Gastrocnemius medialis (tissue), 4 donors: ENCODE measurements at places on chromosomes 1 and 21. TPM values are rescaled to one million over a fixed set of nuclear protein-coding genes. Genes with fewer than 3 reads are reported as not detected.

The INSRR gene
- not detected for total RNA-seq

The PTPN7 gene
- total RNA-seq: 0.19 TPM

The SGIP1 gene
- total RNA-seq: 2.5 TPM

The BRDT gene
- not detected for total RNA-seq

The UBXN10 gene
- not detected for total RNA-seq

The S100A8 gene
- total RNA-seq: 4.2 TPM

The OMA1 gene
- 20.9 TPM for total RNA-seq

The RPTN gene
- not detected for total RNA-seq

The DMBX1 gene
- total RNA-seq: not detected

The SPATA46 gene
- not detected for total RNA-seq

The USH2A gene
- not detected for total RNA-seq

The ADPRS gene
- 67.3 TPM for total RNA-seq

The KCNA3 gene
- total RNA-seq: not detected

The KLHDC8A gene
- total RNA-seq: not detected
